ENCODE measurements at places on chromosomes 5 and 9.

- no peak for DNase-seq
Observed at GRCh38 chr5:118647587-118647986, 340.8 kb downstream of the DTWD2 start.

DNA sequence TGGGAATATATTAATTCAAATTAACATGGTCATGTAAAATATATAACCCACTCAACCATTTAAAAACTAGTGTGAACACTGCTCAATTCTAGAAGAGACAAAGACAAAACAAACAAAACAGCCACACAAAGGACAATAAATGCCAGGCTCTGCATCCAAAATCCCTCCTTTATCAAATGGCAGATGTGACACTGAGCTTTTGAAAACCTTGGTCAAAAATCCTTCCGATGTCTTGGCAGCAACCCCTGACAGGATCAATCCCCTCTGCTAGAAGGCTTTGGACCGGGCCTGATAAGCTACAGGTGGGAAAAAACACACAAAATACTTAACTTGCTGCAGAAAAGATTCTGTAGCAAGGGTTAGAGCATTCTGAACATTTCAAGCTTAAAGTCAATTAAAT is 61.5 kb downstream of the ZFR start:
- no peak for DNase-seq

GRCh38 chr9:38687389-38687842 is 32.5 kb downstream of the FAM240B start:
- DNase-seq: no peak

DNA sequence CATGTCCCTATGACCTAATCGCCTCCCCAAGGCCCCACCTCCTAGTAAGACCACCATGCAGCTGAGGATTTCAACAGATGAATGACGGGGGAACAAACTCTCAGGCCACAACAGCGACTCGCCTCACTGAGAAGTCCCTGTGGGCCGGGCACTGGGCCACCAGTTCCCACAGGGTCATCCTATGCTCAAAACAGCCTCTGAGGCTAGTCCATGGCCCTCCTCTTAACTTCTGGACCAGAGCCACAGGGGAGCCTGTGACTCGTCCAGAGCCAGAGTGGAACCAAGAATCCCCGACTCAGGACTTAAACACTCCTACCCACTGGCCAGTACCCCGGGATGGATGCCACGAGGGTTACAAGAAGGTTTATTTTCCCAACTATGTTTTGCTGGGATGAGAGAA is 12.3 kb downstream of the GFPT2 start:
- DNase-seq: no peak

GRCh38 chr5:136212252-136212721 is 19.3 kb upstream of the SMIM32 start:
- peak; percentile 34 for DNase-seq

GRCh38 chr5:111589316-111589715 is 77.0 kb upstream of the STARD4 start:
- DNase-seq: no peak

DNA sequence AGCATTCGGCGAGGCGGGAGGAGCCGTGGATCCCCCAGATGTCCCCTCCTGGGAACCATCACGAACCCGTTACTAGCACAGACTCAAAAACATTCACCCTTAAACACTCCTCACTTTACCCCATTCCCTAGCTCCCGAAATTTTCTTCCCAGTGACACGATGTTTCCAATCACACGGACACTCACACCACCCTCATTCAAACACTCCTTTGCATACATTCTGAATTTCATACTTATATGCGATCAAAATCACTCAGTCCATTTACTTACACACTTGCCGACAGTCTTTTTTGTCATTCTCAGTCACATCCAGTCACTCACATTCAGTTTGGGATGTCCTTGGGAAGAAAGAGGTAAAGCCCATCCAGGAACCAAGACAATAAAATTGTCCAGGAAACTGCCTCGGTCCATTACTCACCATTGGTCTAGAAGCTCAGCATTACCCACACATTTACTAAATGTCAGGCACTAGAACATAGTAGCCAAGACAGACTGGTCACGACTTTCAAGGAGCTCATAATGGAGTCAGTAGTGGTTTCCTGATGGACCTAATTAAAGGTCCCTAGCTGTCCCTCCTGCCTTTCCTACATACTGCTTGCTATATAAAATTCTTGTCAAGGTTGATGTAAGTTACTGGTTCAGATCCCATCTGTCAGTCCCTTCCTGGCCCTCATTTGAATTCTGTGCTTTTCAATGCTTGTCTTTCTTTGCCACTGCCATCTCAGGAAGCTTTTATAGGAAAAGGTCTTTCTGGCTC is 574 bp downstream of the SLC35A4 start:
- no peak for DNase-seq

GRCh38 chr5:81787474-81788242 is 36.8 kb upstream of the SSBP2 start:
- no peak for DNase-seq

DNA sequence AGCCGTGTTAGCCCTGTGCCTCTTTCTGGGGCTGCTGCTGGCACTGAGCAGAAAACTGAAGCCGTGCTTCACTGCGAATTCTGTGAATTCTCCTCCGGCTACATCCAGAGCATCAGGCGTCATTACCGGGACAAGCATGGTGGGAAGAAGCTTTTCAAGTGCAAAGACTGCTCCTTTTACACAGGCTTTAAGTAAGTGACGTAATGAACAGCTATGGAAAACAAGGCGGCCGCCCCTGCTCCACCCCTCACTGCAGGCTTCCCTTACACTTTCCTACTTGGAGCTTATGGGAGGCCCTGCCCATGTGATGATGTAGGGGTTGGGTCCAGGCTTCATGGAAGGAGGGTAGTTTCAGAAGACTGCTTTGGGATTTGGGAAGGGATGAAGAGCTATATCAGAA is 109.1 kb downstream of the ZNF462 start:
- no peak for DNase-seq

- DNase-seq: no peak
Observed at GRCh38 chr9:126704157-126704891, 90.6 kb downstream of the LMX1B start.

- peak; percentile 10 for DNase-seq
Observed at GRCh38 chr5:145824040-145824439, 11.1 kb downstream of the PRELID2 start.

DNA sequence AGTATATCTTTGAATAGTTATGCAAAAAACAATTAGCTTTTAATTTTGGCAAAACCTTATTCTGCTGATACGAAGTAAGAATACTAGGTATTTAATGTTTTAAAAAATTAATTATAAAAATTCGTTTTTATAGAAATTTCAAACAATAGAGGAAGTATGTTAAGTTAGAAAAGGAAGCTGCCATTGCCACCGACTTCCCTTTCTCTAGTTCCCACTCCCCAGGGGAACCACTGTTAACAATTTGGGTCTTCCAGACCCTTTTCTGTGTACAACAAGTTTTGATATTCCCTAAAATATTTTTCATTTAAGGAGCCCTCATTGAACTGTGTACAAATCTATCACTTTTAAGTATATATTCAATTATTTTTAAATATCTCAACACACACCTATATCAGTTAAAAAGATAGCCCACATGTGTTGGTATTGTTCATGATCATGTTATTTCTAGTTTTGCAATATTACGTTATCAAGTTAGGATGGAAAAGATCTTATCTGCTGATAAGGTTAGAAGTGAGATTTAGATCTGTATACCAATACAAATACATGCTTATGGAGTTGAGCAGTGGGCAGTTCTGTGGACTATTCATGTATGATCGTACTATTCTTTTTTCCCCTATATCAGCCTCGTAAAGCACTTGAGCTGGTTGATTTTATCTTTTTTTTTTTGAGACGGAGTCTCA is 25.9 kb downstream of the NDFIP1 start:
- DNase-seq: no peak

- DNase-seq: no peak
Observed at GRCh38 chr5:131281133-131281867, 17.4 kb downstream of the CDC42SE2 start.

DNA sequence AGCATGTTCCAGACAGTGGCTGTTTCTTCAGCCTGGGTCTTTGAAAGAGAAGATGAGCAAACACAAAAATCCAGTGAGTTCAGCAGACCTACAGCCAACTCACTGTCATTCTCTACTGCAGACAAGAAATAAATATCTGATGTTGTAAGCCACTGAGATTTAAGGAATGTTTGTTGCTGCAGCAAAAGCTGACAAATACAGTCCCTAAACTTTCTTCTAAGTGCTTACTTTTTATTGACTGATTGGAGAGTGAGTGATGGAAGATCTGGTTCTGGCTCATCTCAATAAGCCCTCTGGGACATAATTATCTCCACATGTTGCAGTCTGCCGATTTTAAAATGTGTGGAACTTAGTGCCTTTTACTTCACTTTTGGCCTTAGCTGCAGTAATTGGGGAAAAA is 69.9 kb upstream of the LMNB1 start:
- DNase-seq: no peak

DNA sequence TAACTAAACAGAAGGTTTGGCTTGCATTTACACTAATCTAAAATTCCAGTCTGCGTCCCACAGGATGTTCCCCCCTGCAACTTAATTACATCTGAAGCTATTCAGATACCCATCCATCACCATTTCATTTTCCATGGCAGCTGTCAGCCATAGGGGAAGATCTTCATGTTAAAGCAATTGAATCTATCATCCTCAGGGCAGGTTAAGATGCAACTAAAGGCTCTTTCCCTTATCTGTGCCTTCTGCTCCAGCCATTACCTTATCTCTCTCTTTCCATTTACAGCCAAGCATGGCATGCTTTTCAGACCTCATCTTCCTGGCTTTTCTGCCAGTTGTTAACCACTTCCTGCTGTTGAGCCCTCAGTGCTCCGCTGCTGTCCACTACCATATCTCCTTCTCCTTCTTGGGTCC is 15.8 kb upstream of the HACD4 start:
- DNase-seq: no peak

DNA sequence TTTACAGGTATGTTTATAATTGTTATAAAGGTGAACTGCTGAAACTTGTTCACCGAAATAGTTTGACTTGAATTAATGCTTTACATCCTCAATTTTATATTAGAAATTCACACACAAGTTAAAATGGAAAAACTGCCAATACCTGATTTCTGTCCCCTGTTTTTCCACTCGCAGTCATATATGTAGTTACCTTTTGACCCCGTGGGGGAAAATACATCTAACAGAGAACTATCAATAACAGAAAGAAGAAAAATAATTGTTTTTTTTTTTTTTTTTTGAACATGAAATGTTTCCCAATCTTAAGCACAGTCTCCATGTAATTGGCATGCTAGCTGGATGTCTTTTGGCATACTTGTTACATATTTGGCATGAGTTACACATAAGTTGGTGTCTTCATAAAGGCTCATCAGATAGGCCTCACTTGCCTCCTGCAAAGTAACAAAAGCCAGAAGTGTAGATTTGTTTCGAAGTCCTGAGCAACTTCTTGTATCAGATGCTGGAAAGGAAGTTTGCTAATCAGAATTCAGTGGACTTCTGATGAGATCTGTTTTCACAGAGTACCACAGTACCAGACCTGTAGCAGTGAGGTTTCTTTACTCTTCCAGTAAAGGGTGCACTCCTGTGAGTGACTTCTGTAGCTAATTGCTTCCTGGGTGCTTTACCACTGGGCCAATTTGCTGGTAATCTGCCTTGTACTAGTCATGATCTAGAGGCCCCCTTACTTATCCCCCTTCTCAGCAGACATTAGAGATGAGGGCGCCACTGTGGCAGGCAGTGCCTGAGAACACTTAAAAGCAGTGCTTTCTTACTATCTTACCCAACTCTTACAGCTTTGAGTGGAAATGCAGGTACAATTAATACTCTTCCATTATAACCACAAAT is 36.2 kb upstream of the CXXC5 start:
- no peak for DNase-seq

- no peak for DNase-seq
Observed at GRCh38 chr9:80062567-80062966, 490.8 kb downstream of the TLE4 start.

DNA sequence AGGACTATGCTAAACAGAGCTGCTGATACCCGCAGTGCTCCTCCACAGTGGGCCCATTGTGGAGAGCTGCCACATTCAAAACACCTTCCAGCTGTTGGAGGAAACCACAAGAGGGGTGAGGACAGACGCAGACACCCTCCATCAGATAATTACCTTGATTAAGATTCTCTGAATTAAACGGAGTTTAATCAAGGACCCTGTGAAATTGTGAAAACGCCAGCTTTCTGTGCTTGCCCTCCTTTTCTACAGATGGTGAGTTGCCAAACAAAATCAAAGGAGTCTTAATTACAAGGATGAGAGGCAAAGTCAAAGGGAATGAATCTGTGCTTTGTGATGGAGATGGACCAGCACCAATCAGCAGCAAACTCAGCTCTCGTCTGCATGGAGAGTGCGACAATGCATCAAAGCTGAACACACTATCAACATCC is 596.1 kb downstream of the ELAVL2 start:
- DNase-seq: no peak

DNA sequence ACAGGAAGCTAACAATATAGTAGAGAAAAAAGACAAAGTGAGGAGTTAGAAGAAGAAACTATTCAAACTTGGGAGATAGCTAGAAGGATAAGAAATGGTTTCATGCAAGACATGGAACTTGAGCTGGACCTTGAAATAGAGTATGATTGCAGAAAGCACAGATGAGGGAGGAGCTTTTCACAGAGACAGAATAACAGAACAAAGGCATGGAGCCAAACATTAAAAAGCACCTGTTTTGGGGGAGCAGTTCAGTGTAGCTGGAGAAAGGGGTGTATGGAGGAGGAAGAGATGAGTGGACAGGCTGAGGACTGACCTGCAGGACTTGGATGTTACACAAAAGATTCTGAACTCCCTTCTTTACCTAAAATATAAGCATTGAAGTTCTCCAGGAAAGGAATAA is 25.2 kb downstream of the DTWD2 start:
- no peak for DNase-seq

DNA sequence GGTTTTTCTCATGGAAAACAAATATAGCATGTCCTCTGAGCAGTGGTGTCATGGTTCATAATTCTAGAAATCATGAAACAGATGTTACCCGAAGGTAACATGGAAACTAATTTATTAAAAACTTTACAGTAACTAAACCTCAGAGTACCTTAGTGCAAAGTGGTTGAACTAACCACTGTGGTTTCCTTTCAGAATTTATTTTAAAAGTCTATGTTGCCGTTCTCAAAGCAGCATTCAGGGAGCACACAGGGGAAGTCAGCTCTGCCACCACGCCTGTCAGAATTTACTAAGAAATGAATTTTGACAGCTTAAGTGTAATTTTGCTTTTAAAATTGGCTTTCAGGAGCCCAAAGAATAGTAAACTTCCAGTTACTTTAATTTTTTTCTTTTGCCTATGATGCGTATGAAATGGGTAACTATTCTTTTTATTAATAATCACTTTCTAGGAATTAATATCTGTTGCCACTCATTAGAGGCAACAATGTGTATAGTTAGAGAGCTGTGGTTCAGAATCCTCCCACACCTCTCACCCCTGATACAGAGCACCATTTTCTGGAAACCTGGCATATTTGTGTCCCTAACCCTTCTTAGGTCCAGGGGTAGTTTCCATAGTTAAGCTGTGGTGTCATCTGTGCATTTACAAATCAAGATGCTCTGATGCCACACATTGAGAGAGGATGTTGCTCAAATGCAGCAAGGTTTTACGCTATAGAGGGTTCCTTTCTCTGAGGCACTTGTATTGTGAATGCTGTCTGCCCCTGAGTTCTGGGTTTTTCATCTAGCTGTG is 202.6 kb downstream of the ZSWIM6 start:
- no peak for DNase-seq

GRCh38 chr9:81077572-81077971 is 611.8 kb downstream of the TLE1 start:
- no peak for DNase-seq

- DNase-seq: no peak
Observed at GRCh38 chr5:33170411-33170810, 270.4 kb upstream of the TARS1 start.
